ENCODE measurements at places on chromosomes 3 and 15.

DNA sequence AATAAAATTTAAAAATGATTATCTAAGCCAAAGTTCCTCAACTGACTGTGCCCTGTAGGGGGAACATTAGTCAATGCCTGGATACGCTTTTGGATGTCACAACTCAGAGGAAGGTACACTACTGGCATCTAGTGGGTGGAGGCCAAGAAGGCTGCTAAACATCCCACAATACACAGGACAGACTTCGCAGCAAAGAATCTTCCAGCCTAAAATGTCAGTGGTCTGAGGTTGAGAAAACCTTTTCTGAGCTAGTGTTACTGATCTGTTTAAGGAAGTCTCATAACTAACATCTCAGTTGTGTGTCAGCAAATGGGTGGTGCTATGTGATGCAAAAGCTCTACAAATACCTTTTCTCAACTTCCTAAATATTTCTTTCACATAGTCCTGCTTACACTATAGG lies 20.9 kb upstream of the LDHAL6B start:
- DNase-seq: no peak

DNA sequence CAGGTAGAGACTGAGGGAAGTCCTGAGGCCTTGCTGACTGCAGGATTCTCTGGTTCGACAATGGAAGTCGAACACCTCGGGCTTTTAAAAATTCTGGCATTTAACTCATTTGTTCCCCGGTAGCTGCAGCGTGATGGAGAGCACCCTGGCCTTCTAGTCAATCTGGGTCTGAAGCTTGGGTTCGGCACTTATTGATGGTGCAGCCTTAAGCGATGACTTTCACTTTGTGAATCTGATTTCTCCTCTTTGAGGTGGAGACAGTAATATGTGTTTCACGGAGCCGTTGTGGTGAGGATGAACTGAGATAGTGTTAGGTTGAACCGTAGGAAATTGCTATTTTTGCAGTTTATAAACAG lies 621 bp upstream of the PARP6 start:
- DNase-seq: no peak

GRCh38 chr3:105235221-105235620 lies 131.5 kb upstream of the ALCAM start:
- no peak for DNase-seq

DNA sequence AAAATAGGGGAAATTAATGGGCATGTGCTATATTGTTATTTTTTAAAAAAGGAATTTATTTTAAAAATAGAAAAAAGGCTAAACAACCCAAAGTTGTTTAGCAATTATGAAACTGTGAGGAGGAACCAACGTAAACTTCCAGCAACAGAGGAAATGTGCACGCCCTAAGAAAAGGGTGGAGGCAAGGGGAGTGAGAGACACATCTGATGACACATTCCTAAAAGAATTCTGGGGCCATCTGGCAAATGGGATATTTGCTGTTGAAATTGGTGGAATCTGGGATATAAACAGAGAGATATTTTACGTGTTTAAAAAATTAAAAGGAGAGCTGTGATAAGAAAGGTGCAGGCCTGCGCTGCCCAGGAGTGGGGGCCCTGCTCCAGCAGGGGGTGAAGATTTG lies 50.8 kb upstream of the MUC13 start:
- no peak for DNase-seq

- no peak for DNase-seq
Observed at GRCh38 chr3:169527507-169527906, 136.0 kb downstream of the MECOM start.

GRCh38 chr15:94930441-94930840 lies 699.1 kb downstream of the MCTP2 start:
- no peak for DNase-seq

DNA sequence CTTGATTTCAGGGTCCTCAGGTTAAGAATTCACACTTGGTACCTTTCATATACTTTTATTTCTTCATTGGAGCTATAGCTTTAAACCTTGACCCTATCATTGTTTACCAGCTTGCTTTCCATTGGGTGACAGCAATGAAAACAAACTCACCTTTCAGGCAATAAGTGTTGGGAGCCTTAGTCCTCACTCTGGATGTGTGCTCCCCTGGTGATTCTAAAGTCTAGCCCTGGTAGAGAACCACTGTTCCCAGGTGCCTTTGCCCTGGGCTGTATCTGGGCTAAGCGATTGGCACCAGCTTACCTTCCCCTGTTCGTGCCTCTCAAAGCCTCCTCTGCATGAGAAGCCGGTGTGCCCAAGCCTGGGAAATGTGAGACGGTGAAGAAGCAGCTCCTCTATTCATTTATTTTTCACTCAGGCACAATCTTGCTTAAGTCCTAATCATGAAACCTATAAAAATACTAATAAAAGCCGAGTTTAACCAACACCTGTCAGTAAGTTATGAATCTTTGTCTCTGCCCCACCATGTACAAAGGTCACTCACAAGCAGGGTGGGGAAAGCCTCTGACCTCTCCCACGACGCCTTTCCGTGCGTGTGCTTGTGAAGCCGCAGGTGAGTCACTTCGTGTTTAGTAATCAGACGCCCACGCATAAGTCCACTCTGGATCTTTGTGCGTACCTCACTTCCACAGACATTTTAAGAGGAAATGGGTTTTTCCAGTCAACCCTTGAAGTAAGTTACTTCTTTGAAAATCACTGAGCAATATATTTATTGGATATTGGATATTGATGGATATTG lies 12.8 kb upstream of the ARRDC4 start:
- DNase-seq: no peak

DNA sequence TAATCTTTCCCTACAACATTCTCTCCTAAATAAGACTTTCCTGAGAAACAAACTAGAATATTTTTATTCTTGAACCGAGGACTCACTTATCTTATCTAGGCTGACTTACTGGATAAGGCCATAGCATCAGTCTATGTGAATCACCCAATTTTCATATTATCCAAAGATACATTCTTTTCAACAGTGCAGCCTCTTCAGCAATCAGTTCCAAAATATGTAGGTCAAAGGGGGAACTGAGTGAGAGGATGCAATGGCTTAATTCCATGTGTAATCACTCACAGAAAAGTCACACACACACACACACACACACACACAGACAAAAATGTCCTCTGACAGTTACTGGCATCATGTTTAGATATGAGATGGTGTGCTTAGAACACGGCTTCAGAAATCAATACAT lies 31.5 kb upstream of the MECOM start:
- DNase-seq: no peak

DNA sequence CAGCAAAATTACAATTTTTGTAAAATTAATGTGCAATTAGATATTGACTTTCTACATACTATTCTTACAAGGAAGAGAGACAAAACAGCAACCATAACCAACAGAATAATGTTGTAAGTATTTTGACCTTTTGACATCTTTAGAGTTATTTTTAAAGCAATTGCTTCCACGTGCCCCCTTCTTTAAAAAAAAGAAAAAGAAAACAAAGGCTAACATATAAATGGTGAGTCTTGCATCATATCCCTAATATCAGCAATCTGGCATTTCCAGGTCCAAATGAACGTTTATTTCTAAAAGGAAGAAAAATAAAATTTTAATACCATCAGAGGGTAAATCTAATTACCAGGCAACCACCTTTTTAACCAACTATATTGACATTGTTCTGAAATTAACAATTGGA lies 19.3 kb upstream of the STRIT1 start:
- no peak for DNase-seq

DNA sequence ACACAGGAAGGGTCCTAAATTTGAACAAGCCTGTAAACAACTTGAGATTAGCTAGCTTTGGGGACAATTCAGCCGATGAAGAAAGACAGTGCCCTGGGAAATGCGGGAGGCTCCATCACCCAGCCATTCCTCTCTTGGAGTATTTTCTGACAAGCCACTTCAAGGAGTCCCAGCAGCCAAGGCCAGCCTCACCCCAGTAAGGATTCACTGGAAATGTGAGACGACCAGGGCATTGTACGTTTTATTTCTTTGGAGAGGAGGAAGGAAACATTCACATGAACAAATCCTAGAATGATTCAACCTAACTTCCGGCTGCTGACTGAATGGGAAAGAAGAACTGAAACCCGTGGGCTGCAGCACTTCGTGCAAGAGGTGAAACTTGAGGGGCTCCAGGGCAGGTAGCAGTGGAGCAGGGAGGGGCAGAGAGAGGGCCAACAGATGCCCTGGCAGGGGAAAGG lies 116.4 kb upstream of the ARHGEF3 start:
- peak; percentile 29 for DNase-seq

DNA sequence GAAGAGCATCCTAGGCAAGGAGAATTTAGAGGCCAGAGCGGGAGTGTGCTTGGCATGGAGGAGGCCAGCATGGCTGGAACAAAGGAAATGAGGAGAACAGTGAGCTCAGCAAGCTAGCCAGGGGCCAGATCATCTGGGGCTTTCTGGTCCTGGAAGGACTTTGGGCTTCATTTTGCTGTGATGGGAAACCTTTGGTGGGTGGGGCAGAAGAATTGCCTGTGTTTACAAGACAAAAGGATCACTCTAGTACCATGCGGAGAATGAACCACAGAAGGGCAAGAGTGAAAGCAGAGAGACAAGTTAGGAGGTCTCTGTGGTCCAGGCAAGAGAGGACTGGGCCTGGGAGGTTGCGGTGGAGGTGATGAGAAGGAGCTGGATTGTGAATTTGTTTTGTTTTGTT lies 61.6 kb upstream of the FOXP1 start:
- no peak for DNase-seq

DNA sequence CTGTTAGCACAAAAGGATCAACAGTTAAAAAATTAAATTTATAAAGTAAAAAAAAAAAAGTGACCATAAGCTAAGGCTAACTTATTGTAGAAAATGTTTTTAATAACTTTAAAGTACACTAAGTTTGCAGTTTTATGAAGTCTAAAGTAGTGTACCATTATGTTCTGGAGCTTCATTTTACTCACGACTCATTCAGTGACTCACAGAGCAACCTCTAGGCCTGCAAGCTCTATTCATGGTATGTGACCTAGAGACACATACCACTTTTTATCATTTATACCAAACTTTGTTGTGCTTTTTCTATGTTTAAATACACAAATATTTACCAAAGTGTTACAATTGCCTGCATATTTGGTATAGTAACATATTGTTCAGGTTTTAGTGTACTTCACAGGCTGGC lies 1552.3 kb downstream of the OTOL1 start:
- DNase-seq: no peak

- no peak for DNase-seq
Observed at GRCh38 chr3:42753757-42754156, 19.3 kb downstream of the CCDC13 start.

GRCh38 chr15:56323435-56323834 lies 41.8 kb upstream of the TEX9 start:
- DNase-seq: no peak

All from CD4-positive, alpha-beta T cell treated with Interleukin-1 beta for 1 hour (primary cell).